GM19239 (cell line): ENCODE measurements at places on chromosomes 4 and X.
A peak's percentile ranks its signal among the peaks of the same experiment; 100 is the strongest.

DNA sequence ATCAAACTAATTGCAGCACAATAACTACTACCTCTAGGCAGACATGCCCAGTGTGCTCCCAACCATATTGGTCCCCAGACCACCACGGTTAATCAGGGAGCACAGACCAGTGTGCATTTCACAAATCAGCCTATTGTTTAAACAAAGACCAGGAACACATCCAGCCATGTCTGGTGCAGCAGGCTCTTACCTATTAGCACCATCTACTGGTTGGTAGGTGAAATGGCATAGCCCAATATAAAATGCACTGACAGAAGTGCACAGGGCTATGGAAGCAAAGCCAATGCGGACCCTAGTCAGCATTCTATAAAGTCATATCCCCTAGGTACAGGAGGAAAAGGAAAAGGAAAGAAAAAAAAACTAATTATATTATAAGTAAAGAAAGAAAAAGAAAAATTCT, 15.5 kb upstream of the CYLC1 start:
- peak; percentile 0 for DNase-seq

DNA sequence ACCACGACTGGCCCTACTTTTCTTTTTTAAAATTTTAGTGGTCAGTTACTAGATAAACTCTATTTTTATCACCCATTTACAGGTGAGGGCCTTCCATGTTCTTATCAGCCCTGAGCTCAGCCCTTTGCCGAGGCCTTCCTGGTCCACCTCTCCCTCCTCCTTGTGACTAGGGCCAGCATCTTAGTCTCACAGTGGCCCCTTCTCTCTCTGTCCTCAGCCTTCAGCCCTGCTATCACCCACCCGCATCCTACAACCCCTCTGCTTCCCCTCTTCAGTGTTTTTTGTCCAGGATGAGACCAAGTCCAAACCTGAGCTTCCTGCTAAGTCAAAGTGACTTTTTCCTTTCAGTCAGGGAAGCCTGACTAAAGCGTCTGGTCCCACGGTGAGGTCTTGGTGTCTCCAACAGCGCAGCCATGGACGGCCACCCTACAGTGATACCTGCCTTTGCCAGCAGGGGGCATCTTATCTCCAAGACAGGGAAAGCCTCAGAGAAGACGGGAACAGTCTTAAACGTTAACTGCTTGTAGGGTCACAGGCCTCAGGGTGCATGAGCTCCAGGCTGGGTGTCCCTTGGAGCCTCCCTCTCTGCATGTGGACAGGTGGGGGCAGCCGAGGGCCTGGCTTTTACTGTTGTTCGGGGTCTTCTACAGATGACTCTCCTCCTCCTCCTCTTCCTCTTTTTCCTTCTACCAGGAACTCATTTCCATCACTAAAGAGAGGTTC, 11.7 kb upstream of the GAGE10 start:
- DNase-seq: peak; percentile 7

DNA sequence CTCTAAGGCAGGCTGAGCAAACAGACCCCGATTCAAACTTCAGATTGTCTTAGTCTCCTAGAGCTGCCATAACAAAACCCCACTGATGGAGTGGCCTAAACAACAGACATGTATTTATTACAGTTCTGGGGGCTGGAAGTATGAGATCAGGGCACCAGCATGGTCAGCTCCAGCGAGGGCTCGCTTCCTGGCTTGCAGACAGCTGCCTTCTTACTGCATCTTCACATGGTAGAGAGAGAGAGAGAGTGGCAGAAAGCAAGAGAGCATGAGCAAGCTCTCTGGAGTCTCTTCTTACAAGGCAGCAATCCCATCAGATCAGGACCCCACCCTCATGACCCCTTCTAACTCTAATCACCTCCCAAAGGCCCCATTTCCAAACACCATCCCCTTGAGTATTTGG, 22.3 kb upstream of the SORCS2 start:
- no peak for DNase-seq

GRCh38 chr4:144955104-144955503, 142.9 kb downstream of the ANAPC10 start:
- DNase-seq: no peak

DNA sequence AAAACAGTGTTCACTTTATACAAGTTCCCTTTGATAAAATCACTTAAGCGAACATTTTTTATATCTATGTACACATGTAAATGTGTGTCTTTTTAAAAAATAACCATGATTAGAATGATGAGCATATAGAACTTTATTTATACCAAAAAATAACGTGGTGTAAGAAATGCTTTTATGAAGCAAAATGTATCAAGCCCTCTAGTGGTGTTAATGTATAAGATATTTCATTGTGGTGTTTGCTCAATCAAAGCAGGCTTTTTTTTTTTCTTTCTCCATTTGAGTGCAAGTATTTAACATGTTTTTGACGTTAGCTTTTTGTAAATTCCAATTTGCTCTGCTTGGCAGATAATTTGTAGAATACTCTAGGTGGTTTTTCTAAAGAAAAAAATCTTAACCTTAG, 2092.4 kb upstream of the TENM3 start:
- DNase-seq: no peak

DNA sequence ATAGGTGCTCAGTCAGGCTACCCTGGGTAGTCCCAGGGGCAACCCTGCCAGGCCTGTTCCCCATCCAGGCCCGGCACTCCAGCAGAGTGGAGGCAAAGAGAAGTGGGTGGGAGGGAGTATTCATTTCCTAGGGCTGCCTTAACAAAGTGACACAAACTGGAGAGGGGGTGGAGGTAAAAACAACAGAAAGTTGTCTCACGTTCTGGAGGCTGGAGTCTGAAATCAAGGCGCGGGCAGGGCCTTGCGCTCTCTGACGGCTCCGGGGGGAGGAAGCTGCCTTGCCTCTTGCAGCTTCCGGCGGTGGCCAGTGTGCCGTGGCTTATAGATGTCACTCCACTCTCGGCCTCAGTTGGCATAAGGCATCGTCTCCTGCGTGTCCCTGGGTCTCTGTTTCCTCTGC, 90.8 kb downstream of the DCTD start:
- no peak for DNase-seq

- no peak for DNase-seq
Measured at GRCh38 chrX:22366166-22366702, 93.5 kb downstream of the CBLL2 start.

DNA sequence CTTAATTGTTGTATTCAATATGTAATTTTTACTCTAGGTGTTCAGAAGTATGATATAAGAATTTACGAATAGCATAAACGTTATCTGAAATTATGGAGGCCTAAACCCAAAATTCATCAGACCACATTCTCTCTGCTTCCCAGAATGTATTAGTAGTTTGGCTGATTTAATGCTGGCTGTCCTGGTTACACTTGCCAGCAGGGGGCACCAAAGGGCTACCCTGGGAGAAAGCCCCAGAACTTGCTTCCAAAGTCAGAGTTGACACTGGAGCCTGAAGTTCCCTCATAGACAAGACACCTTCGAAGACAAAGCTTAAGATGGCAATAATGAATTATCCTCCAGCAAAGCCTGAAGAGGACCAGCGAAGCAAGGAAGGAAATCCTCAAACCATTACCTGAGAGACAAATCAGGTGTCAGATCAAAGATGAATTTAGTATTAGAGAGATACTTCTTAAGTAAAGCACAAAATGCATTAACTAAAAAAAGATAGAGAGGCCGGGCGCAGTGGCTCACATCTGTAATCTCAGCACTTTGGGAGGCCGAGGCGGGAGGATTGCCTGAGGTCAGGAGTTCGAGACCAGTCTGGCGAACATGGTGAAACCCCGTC, 11.3 kb upstream of the ANOS1 start:
- no peak for DNase-seq

- no peak for DNase-seq
Measured at GRCh38 chr4:145957302-145957701, 18.7 kb upstream of the ZNF827 start.

- DNase-seq: no peak
Measured at GRCh38 chr4:41455206-41455605, 82.8 kb upstream of the LIMCH1 start.

DNA sequence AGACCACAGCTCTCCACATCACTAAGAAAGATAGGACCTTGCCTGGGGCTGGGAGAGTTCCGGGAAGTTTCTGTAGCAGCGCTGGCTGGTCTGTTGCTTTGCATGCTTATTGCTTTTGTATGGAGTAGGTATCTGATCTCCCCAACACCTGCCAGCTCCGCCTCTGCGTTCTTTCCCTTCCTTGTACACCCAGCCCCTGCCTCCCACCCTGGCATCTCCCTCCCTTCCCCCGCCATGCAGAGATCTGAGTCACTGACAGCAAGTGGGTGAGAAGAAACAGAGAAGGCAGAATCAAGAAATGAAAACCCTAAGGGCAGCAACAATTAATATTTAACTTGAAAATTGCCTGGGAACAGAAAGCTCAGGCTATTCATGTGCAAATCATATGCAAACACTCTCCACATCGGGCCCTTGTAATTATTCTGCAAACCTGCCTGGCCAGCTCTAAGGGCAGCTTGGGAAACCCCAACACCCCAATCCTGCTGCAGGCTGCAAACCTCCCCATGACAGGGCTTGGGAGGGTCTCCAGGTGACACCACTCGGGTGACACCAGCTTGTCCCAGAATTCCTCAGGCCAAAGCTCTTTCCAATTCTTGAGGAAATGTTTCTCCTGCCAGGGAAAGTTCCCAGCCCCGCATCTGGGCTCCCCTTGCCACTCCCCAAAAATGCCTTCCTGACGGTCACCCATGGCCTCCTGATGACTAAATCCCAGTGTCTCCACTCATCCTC, 257.2 kb downstream of the FBXW7 start:
- DNase-seq: peak; percentile 52

DNA sequence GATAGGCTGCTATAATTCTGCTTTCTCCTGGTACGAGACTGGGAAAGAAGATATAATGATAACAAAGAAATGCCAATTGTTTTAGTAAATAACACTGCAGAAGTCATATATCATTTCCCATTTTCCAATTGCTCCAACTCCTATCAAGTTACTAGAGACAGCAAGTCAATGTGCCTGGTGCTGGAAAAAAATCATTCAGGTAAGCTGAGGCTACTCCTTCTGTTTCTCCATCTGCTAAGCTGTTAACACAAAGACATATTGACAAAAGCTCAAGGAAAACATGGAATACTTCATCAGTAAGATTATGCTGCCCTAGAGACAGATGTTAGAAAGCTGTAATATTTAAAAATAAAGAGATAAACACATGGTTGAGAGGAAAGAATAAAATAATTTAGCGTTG, 10.0 kb downstream of the NAA11 start:
- DNase-seq: no peak

DNA sequence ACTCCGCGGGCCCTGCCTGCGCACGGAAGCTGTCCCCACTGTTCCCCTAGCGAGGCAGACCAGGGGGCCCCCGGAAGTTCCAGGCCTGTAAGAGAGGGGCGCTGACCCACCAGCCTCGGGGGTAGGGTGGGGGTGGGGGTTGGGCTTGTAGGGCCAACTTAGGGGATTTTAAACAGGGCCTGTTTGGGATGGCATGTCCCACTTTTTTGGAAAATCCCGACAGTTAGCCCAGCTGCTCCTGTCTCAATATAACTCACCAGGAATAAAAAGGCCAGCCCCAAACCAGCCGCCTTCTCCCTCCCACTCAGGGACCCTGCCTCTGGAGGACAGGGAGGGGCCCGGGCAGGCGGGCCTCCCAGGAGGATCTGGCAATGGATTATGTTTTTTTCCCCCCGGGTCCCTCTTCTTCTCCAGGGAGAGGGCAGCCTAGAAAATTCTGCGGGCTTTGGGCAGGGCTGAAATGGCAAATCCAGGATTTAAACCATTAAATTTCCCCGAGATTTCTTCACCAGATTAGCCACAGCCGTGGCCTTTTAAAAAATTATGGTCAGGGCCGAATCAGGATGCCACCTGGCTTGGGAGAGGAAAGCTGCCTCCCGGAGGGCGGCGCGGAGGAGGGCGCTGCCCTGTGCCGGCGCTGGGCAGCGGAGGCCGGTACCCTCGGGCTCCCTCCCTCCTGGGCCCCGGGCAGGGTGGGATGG, 957 bp downstream of the PPP2R2C start:
- DNase-seq: no peak

- DNase-seq: no peak
Measured at GRCh38 chrX:22969411-22969810, 30.3 kb upstream of the DDX53 start.

DNA sequence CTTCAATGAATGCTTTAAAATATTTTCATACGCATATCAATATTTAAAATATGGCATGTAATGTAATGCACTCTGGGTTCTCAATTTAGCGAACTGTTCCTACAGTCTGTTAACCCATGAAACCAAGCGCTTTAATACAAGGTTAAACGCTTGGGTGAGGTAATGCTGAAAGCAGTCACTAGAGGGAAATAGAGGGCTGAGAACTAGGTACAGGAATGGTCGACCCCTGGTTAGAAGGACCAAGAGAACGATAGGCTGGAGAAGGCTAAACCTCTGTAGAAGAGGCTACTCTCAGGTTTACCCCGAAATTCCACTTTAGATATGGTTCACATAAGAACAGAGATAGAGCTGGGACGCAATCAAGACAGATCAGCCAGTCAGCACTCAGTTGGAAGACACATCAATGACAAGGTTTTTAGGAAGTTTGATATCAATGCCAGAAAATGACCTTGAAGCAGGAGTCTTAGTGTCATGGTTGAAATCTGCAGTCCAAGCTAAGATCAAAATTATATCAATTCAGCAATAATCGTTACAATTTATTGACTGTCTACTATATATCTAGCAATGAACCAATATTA, 26.9 kb downstream of the ARSJ start:
- DNase-seq: peak; percentile 20

GRCh38 chrX:129123795-129124194, 399.5 kb downstream of the SMARCA1 start:
- DNase-seq: no peak

DNA sequence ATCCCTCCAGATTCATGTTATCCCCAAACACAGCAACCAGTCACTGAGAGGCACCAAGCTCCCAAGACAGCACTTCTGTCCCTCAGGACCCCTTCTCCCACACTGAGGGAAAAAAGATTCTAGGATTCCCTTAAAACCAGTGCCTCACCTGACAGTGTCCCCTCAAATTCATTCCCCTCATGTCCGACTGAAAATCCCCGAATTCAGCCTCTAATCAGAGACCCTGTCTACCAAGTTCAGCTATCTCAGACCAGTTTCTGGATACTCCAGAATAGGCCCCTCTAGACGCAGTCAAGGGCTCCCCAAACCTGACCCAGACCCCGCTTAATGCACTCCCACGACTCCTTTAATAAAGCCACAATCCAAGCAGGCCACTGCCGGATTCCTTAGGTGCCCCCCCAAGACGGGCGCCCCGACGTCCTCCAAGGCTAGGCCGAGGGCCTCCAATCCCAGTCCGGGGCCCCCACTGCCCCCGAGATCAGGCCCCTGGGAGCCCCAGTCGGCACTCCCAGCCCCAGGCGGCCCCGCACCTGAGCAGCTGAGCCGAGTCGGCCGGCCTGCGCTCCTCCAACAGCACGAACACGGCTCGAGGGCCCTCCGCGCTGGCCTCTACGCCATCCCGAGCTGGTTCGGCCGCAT, 457 bp downstream of the TFE3 start:
- no peak for DNase-seq

- DNase-seq: no peak
Measured at GRCh38 chrX:100721328-100721727, 10.6 kb downstream of the SYTL4 start.

DNA sequence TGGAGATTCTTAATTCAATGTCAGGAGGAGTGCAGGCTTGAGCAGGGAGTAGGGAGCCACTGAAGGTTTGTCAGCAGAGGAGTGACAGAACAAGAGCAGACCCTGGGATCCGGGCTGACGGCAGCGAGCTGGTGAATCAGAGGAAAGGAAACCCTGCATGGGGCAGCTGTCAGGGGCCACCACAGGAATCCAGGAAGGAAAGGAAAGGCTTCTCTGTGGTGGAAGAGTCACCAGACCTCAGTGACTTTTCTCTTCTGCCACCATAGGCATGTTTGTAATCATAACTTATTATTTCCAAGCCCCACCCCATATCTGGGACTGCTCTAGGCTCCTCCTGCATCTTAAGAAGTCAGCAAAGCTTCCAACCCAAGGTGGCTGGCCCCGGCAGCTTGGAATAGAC, 150.9 kb downstream of the BCOR start:
- DNase-seq: no peak
